ENCODE measurements at places on chromosomes 2 and 18. TPM values are rescaled to one million over a fixed set of nuclear protein-coding genes. Genes with fewer than 3 reads are reported as not detected.

The WDR43 gene
- total RNA-seq, result 70.1 TPM

The RAB6C gene
- not detected for total RNA-seq

The PAIP2B gene
- total RNA-seq, result 2.9 TPM

The BIN1 gene
- 204 TPM for total RNA-seq

The ERICH2 gene
- total RNA-seq, result not detected

The AGXT gene
- not detected for total RNA-seq

The FBXO41 gene
- total RNA-seq, result 17.4 TPM

The IL37 gene
- total RNA-seq, result not detected

The PLGLB1 gene
- 8.2 TPM for total RNA-seq

The COL3A1 gene
- total RNA-seq, result not detected

The SPP2 gene
- total RNA-seq, result not detected

The NAT8 gene
- not detected for total RNA-seq

The SULT1C2 gene
- not detected for total RNA-seq

The CRYGC gene
- not detected for total RNA-seq

The CYRIA gene
- not detected for total RNA-seq

The RGPD3 gene
- total RNA-seq, result 0.44 TPM

The NFE2L2 gene
- total RNA-seq, result 121 TPM

The ALK gene
- total RNA-seq, result not detected

The MC4R gene
- total RNA-seq, result not detected

The GPR45 gene
- not detected for total RNA-seq

The BCL11A gene
- 2.0 TPM for total RNA-seq

The ACOXL gene
- total RNA-seq, result not detected

The TEKT4 gene
- total RNA-seq, result not detected

The KIAA2012 gene
- not detected for total RNA-seq

The CCT4 gene
- 104 TPM for total RNA-seq

The ARHGAP15 gene
- 261 TPM for total RNA-seq

The SGPP2 gene
- total RNA-seq, result 8.3 TPM

The HOXD13 gene
- total RNA-seq, result not detected

The SPIRE1 gene
- 2.7 TPM for total RNA-seq

The SLC9A4 gene
- total RNA-seq, result not detected

The STAT1 gene
- total RNA-seq, result 262 TPM

The ABCB11 gene
- total RNA-seq, result not detected

The IL36A gene
- not detected for total RNA-seq

The LAPTM4A gene
- total RNA-seq, result 74.1 TPM

Data from CD4-positive, CD25-positive, alpha-beta regulatory T cell (primary cell).